Activated naive CD4-positive, alpha-beta T cell treated with anti-CD3 and anti-CD28 coated beads, Interleukin-2, amount 50 U/mL, for 16 hours (primary cell): ENCODE measurements at places on chromosomes 16 and 17.

- peak; percentile 74 for DNase-seq
Observed at GRCh38 chr17:77887464-77888241, 70.8 kb upstream of the TNRC6C start.

GRCh38 chr16:64410306-64410705, 711.6 kb downstream of the CDH11 start:
- DNase-seq = no peak

DNA sequence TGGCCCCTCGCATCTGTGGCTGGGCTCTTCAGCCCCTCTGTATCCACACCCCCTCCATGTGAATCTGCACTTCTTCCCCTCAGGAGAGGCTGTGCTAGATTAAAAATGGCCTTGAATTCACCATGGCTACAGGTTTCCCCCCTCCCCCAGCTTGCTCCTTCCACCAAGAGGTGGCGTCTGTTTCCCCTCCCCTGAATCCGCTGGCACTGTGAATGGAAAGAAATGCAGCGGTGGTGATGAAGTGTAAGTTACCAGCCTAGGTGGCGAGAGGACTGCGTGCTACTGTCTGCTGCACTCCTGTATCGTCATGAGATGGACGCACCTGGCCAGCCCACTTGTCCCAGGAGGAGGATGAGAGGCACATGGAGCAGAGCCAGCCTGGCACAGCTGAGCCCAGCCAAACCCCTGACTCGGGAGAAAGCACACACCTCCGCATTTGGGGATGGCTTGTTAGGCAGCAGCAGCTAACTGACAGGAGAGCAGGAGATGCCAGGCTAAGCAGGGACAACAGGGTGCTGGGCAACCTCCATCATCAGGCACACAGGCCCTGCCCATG, 26.2 kb downstream of the TNFRSF13B start:
- DNase-seq = no peak

GRCh38 chr17:64694207-64694606, 32.1 kb upstream of the SMURF2 start:
- no peak for DNase-seq

DNA sequence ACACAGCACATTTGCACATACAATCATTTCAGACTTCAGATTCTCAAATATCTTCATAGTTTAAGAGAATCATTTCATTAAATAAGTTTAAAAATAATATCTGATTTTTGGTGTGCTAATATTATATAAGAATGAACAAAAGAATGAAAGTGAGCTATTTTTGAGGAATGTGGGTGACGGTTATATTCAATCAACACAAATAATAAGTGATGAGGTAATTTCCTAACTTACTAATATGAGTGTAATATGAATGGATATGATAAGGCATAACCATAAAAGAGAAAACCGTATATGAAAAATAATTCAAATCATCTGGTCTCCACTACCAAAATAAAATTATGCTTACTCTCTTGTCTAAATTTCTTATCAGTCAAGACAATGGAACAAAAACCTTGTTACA, 68.4 kb upstream of the NACA2 start:
- DNase-seq = no peak

DNA sequence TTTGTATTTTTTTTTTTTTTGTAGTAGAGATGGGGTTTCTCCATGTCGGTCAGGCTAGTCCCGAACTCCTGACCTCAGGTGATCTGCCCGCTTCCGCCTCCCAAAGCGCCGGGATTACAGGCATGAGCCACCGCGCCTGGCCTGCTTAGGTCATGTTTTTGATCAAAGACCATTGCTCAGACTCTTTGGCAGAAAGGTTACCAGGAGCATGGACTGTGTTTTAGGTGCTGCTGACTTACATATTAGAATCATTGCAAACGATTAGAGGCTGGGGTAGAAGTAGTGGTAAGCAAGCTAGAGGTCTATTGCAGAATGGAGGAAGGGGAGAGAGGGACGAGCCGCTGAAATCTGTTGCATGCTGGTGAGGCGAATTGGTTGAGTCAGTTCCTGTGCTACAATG, 79.8 kb downstream of the TANGO6 start:
- no peak for DNase-seq

GRCh38 chr16:88719267-88719932, 13.1 kb downstream of the CTU2 start:
- no peak for DNase-seq

DNA sequence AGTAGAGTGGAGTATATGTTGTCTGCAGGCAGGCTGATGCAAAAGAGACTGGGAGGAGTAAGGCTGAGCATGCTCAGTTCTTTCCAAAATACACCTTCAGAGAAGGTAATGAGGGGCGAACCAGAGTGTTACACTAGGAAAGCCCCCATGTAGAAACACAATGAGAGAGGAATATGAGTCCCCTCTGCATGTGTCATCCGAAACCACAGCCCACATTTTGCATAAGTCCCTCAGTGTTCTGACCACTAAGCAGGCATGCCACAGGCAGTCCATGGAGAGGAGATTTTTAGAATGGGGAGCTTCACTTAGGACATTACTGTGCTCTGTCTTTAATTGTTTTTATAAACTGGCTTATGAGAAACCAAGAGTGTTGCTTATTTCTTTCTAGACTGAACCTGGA, 32.0 kb downstream of the SLC6A2 start:
- DNase-seq = no peak

DNA sequence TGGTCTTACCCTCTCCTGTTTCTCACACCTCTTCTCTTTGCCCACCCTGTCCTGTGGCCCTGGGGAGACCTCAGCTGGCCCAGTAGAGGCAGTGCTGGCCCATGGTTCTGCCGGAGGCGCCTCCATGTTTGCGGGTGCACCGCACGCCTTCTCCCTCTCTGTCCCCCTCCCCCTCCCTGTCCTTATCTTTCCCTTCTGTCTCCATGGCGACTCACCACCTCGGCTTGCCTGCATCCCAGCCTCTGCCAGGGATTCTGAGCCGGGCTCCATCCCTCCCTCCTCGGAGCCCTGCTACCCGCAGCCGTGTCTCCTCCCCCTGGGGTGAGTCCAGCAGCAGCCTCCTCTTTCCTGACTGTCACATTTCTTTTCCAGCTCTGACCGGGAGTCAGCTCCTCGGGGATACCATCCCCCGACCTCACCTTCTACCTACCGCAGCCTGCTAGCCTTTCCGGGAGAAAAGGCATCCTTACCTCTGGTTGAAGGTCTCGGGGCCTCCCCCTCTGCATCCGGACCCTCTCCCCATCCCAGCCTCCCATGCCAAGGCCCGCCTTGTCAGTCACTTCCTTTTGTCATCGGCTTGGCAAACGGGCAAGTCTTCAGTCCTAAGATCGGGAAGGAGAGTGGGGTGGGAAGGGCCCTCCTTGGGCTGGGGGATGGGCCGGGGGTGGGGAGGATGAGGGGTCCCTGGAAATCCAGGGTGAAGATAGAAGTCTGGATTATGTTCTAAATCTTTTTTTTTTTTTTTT, at the start of gene RNF112:
RNF112 (plus strand) TSS at position 358 of the 746 bp plus-strand sequence; CDS start at position 535, 177 bp downstream.
- no peak for DNase-seq

GRCh38 chr16:10519929-10520868, 60.2 kb downstream of the EMP2 start:
- DNase-seq = no peak

DNA sequence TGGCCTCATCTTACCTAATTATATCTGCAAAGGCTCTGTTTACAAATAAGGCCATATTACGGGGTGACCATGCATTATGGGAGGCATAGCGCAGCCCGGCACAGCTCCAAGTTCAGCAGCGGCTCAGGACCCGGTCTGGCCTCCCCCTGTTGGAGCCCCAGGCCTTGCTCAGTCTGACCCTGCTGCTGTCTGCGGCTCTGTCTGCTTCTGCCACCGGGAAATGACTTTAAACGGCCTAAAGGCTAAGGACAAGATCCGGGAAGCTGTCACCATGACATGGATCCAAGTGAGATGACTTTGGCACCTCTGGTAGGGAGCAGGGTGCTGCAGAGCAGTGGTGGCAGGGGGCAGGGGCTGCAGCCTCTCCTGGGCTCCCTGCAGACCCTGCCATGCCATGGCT, 140.6 kb upstream of the GSE1 start:
- DNase-seq = no peak

DNA sequence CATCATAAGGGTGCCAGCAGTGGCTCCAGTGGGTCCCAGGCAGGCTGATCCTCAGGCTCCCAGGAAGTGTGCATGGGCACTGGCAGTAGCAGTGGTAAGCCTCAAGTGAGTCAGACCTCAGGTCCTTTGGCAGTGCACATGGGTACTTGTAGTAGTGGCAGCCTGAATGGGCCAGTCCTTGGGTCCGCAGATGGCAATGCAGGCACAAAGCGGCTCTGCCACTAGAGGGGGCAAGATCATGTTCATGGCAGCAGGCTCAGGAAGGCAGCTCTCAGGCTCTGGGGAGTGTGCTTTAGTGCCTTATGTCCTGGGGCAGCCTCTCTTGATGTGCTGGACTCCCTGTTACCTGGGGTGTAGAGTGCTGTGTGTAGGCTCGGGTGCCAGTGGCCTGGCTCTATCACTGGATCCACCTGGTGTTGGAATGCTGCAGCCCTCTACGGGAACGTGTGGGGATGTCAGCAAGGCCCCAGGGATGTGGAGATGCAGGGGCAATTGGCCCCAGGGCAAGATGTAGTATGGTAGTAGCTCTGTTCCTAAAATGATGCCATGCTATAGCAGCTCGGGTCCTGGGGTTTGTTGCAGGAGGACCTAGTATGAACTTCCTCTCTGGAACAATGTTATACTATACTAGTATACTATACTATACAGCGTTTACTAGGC, 11.0 kb downstream of the ACSM3 start:
- DNase-seq = peak; percentile 57

DNA sequence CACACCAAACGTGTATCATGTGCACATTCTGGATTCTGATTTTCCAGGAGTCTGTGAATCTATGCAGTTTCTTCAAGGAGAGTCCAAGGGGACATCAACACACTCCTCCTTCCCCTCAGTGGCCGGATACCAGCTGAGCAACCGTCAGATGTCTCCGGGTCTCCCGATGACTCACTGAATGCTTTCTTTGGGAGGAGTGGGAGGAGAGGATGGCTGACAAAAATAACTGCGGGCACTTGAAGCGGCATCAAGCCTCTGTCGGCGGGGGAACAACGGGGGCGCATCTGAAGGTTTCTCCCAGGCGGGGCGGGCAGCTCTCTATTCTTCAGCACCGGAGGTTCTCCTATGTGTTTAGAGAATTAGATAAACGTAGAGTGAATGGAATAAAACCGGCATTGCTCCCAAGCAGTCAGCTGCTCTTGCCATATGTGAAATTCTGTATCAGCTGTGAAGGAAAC, 24.6 kb upstream of the LRRC75A start:
- no peak for DNase-seq

GRCh38 chr16:53780051-53780450, 76.1 kb downstream of the FTO start:
- no peak for DNase-seq

- DNase-seq = no peak
Observed at GRCh38 chr16:17454162-17454730, 16.5 kb downstream of the XYLT1 start.

GRCh38 chr17:63631626-63632025, 9.4 kb downstream of the MAP3K3 start:
- DNase-seq = no peak

- no peak for DNase-seq
Observed at GRCh38 chr17:16882243-16882925, 89.5 kb downstream of the TNFRSF13B start.

DNA sequence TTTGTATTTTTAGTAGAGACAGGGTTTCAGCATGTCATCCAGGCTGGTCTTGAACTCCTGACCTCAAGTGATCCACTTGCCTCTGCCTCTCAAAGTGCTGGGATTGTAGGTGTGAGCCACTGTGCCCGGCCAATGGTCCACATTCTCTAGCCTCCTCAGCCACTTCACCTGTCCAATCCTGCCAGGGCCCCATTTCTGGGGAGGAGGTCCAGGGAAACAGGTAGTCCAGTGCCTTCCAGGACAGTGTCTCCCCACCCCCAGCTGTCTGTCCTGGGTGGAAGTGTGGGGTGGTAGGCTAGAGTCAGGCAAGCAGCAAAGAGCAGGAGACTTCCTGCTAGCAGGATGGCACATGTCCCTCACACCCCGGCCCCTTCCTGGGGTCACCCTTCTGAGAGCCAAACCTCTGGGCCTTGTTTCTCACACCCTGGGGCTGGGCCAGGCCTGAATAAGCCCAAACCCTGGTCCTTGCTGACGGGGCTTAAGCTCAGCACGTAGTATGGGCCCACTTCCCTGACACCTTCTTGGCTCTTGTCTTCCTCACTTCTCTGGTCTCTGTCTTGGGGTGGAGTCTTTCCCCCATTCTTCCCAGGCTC, 5.0 kb downstream of the FHOD1 start:
- no peak for DNase-seq

DNA sequence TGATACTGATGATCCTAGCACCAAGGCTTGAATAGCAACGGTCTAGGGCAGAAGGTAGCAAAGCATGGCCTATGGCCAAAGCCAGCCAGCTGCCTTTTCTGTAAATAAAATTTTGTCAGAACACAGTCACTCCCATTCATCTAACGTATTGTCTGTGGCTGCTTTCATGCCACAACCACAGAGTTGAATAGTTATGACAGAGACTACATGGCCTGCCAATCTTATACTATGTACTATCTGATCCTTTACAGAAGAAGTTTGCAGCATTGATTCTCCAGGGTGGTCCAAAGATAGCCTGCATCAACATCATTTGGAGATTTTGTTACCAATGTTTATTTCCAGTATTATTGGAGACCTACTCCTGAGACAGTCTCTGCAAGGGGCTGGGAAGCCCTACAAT, 19.9 kb upstream of the MMD start:
- no peak for DNase-seq

DNA sequence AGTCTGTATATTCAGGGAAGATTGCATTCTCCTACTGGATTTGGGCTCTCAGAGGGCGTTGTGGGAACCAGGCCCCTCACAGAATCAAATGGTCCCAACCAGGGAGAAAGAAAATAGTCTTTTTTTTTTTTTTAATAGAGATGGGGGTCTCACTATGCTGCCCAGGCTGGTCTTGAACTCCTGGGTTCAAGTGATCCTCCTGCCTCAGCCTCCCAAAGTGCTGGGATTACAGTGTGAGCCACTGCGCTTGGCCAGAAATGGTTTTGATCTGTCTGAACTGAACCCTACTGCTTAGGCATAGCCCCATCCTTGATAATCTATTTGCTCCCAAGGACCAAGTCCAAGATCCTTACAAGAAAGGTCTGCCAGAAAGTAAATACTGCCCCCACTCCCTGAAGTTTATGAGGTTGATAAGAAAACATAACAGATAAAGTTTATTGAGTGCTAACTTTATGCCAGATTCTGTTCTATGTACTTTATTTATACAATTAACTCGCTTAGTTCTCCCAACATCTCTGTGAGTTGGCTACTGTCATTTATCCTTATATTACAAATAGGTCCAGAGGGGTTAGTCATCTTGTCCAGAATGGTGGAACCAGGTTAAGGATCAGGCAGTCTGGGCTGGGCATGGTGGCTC, 13.5 kb downstream of the G6PC1 start:
- DNase-seq = no peak

GRCh38 chr16:66483689-66484452, 56.8 kb downstream of the BEAN1 start:
- peak; percentile 77 for DNase-seq

DNA sequence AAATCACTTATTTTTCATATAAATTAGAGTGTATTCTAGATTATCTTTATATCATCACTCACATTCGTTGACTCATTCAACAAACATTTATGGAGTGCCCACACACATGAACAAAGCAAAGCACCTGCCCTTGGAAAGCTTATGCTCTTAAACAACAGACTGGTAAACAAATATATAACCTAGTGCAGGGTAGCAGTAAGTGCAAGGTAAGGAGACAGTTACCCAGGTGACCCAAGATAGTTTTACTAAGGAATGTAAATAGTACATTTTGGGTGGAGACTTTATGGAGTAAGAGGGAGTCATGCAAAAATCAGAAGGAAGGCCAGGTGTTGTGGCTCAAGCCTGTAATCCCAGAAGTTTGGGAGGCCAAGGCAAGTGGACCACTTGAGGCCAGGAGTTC, 40.4 kb upstream of the HELZ start:
- DNase-seq = no peak

- no peak for DNase-seq
Observed at GRCh38 chr17:31573861-31574260, 182.4 kb downstream of the RAB11FIP4 start.
